IMR-90 (cell line): ENCODE measurements at places on chromosomes 7 and 10. TPM values are rescaled to one million over a fixed set of nuclear protein-coding genes. Genes with fewer than 3 reads are reported as not detected.
A peak's percentile ranks its signal among the peaks of the same experiment; 100 is the strongest.

CH25H gene
- polyA plus RNA-seq: 0.12 and 0.19 TPM in 2 replicates

DMBT1 gene
- not detected in 2 replicates for polyA plus RNA-seq

ABHD11 gene
- 19.9 and 22.6 TPM in 2 replicates for polyA plus RNA-seq

NKX2-3 gene
- polyA plus RNA-seq: not detected in 2 replicates

SHTN1 gene
- 1.9 and 2.3 TPM in 2 replicates for polyA plus RNA-seq

GRCh38 chr10:132696728-132697577, 89.0 kb downstream of the NKX6-2 start:
- H3K27me3 ChIP-seq: no peaks in the 10 kb centered on the region
- H3K4me1 ChIP-seq: peaks cover 14% of the 10 kb centered on the region

- peak; percentile 79 for DNase-seq
- no peaks in the 10 kb centered on the region for H3K27me3 ChIP-seq
- no peak overlapping the region for H3K4me3 ChIP-seq
Observed at GRCh38 chr10:126171555-126171954, 216.7 kb downstream of the ADAM12 start.

DNA sequence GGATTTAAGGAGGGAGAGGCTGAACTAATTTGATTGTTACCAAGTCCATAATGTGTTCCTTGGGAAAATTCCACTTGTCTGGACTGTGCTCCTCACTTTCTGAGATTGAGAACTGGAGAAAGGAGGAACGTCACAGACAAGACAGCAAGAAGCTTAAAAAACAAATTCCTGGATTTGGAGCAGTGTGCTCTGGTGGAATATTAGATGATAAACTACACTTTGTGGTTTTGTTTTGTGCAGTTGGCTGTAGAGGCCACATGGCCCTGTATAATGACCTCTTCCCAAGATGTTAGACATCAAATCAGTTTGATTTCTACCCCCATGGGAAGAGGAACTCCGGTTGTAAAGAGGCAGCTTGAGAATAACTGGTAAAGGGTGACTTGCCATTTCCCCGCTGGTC, 421.3 kb upstream of the GALNT17 start:
- H3K4me1 ChIP-seq: peaks cover 5% of the 10 kb centered on the region; the same call in 1 of the 2 replicates
- H3K27ac ChIP-seq: no peak overlapping the region
- H3K36me3 ChIP-seq: no peaks in the 10 kb centered on the region
- H3K27me3 ChIP-seq: no peaks in the 10 kb centered on the region

DNA sequence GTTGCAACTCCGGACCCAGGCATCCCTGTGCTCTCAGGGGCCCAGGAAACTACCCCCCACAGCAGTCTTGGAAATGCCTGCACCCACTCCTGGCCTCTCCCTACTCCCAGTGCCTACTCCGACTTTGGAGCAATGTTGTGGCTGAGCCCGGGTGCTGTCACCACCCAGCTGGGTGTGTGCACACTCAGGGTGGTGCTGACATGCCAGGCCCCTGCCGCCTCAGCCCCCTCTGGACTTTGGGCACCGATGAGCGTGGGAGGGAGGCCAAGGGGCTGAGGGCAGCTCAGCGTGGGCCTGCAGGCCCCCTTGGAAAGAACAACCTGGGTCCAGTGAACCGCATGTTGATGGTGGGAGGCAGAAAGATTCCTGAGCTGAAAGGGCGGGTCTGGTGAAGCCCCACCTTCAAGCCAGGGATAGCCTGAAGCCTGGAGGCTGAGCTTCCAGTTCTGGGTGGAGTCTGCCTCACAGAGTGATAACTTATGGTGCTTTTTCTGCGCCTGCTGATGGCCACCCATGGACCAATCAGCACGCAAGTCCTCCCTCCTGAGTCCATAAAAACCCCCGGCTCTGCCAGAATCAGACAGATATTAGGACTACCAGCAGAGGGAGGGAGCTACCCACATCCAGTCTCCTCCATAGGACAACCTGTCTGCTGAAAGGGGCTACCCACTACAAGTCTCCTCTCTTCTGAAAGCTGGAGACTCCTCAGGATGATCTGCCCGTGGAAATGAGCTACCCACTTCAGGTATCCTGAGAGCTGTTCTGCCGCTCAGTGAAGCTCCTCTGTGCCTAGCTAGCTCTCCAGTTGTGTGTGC, 380.4 kb upstream of the SORCS1 start:
- H3K27me3 ChIP-seq: no peaks in the 10 kb centered on the region
- H3K4me1 ChIP-seq: no peaks in the 10 kb centered on the region
- no peak overlapping the region for H3K27ac ChIP-seq
- H3K36me3 ChIP-seq: no peaks in the 10 kb centered on the region

DNA sequence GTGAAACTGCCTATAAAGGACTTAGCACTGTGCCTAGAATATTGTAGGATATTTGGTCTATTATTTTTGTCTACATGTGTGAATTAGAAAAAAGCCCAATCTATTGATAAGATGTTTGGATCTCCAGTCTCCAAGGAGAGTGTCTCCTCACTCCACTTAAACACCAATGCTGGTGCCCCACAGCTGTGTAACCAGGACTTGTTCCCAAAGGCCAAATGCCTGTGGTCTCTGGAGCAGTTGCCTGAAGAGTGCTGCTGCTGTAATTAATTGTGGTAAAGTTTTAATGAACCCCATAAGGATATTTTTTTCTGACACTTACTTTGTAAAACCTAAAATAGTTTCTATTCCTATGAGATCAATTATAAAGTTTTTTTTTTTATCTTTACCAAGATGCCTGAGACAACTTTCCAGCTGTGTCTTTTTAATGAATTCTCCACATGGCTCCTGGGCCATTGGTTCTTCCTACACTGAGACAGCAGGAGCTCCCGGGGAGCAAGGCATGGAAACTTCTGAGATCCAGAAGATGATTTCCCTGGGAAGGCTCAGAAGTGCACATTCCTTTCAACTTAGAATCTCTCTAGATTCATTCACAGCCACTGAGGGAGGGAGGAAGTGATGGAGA, 11.2 kb upstream of the OR2A5 start:
- H3K36me3 ChIP-seq: no peaks in the 10 kb centered on the region
- H3K27ac ChIP-seq: no peak overlapping the region
- H3K4me1 ChIP-seq: no peaks in the 10 kb centered on the region
- no peaks in the 10 kb centered on the region for H3K27me3 ChIP-seq
- no peak for DNase-seq
- H3K4me3 ChIP-seq: no peak overlapping the region

DNA sequence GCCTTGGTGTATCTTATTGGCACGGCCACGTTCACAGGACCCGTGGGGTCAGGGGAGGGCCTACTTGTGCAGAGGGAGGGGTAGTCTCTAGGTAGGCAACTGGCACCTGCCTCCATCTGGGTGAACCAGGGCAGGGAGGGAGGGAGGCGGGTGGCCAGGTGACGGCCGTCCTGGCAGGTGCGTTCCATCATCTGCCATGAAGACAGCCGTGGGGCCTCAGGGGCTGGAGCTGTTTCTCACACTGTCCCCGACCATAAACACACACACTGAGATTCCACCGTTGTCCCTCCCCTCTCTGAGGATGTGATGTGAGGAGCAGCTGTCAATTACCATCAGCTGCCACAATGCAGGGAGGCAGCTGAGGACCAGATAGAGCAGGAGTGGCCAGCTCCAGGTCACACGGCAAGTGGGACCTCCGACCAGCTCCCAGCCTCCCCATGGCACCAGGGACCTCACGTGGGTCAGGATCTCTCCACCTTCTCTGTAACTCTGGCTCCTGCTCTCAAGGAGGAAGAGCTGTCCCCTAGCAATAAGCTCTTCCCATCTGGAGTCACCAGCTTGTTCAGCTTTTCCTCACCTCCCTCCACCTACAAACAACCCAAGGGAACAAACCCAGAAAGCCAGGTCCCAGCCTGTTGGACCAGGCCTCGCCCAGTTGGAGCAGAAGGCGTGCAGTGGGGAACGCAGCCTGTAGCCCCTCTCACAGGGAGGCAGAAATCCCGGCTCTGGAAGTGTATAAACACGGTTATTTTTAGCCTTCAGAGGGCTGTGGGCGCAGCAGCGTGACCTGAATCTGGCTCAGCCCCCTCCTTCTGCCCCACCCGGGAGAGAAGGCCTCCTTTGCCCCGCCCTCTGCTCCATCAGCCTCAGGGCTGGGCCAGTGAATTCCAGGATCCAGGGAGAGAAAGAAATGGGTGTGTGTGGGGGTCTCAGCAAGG, 33.1 kb downstream of the ZMIZ1 start:
- H3K27ac ChIP-seq: peak overlapping the region; percentile 35
- peaks cover 82% of the 10 kb centered on the region for H3K4me1 ChIP-seq
- no peak overlapping the region for H3K4me3 ChIP-seq
- no peaks in the 10 kb centered on the region for H3K27me3 ChIP-seq
- H3K36me3 ChIP-seq: peaks cover 2% of the 10 kb centered on the region

DNA sequence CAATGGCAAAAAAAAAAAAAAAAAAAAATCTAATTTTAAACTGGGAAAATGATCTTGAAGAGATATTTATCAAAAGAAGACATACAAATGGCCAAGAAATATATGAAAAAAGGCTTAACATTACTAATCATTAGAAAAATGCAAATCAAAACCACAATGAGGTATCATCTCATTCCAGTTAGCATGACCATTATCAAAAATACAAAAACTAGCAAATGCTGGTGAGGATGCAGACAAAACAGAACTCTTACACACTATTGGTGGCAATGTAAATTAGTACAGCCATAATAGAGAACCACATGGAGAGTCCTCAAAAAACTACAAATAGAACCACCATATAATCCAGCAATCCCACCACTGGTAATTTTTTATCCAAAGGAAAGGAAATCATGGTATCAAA, 489.6 kb downstream of the TNS3 start:
- no peaks in the 10 kb centered on the region for H3K27me3 ChIP-seq
- no peak overlapping the region for H3K4me3 ChIP-seq
- no peak overlapping the region for H3K27ac ChIP-seq
- H3K4me1 ChIP-seq: peaks cover 27% of the 10 kb centered on the region

DNA sequence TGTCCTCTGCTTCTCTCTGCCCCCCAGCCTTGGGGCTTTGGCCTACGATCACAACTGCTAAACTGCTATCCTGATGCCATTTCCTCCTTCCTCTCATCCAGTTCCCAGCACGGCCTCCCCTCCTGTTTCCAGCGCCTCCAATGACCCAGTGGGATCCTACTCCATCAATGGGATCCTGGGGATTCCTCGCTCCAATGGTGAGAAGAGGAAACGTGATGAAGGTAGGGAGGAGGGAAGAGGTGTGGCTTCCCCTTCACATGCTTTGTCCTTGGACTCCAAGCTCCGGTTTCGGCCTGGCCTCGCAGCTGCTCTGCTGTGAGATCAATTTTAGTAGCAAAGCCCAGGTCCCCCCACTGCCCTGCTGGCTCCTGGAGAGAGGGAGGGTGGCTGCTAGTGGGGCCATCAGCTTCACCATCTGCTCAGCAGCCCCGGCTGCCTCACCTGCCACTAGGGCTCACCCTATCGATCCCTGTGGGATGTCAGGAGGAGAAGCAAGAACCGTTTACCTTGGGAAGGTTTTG, 35.8 kb downstream of the PAX2 start:
- H3K27me3 ChIP-seq: peaks cover 55% of the 10 kb centered on the region
- no peaks in the 10 kb centered on the region for H3K36me3 ChIP-seq
- no peak for DNase-seq
- H3K4me3 ChIP-seq: no peak overlapping the region

DNA sequence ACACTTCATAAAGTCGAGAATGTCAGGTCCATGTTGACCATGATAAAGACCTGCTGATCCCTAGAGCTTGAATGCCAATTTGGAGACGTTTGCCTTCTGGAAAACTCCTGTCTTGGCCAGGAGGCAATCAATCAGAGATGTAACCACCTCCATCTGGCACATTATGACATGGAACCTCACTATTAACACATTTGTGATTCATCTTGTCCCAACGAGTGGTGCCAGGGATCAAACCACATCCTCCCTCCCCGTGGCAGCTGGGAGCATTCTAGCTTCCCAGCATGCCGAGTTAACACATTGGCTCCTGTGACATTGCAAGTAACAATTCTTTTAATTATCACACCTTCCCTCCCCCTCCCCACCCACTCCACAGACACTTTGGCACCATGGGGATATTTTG, 84.0 kb upstream of the PPP1R17 start:
- no peak overlapping the region for H3K4me3 ChIP-seq
- DNase-seq: no peak
- H3K36me3 ChIP-seq: no peaks in the 10 kb centered on the region

- no peak overlapping the region for H3K4me3 ChIP-seq
- no peaks in the 10 kb centered on the region for H3K27me3 ChIP-seq
- H3K4me1 ChIP-seq: peaks cover 12% of the 10 kb centered on the region
- no peak overlapping the region for H3K27ac ChIP-seq
- peaks cover 7% of the 10 kb centered on the region for H3K36me3 ChIP-seq
Observed at GRCh38 chr10:103123282-103124024, 69.6 kb downstream of the NT5C2 start.

DNA sequence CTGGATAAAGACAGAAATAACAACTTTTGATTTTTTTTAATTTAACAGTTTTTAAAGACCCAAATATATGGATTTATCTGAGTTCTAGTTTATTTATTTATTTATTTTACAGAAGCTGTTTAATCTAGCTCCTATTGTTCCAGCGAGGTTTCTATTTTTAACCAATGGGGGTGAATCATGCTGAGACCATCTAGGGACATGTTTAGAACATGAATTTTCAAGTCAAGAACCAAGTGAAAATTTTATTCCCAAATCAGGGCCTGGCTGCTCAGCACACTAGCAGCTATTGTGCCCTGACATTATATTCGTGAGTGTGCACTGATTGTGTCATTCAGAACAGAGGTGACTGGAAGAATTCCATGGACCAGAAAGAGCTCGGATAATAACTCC, 24.6 kb upstream of the MPP7 start:
- H3K4me3 ChIP-seq: no peak overlapping the region
- H3K4me1 ChIP-seq: peaks cover 10% of the 10 kb centered on the region
- no peaks in the 10 kb centered on the region for H3K27me3 ChIP-seq
- peak; percentile 65 for DNase-seq

GRCh38 chr10:25059990-25060389, 43.6 kb downstream of the THNSL1 start:
- H3K27me3 ChIP-seq: peaks cover 2% of the 10 kb centered on the region; the same call in 1 of the 2 replicates
- H3K27ac ChIP-seq: no peak overlapping the region
- H3K36me3 ChIP-seq: no peaks in the 10 kb centered on the region
- H3K4me1 ChIP-seq: peaks cover 5% of the 10 kb centered on the region; the same call in 1 of the 2 replicates

DNA sequence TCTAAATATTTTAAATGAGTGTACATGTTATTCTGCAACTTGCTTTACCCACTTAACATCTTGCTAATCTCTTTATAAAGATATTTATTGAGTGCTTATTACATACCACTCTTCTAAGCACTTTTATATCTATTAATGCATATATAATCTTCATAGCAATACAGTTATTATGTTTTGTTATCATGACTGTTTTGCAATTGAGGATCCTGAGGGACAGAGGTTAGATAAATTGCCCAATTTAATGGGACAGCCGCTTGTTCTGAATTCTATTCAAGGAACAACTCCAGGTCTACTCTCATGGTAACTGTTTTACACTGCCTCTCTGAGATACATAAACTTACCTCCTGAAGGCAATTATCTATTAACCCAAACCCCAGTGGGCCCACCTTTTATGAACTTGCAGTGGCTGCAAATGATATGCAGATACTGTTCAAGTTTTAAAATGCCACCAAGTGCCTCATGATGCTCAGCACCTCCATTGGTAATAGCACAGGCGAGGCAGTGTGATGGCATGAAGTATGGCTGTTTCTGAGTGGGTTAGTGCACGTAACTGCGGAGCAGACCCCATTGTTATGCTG, 60.5 kb downstream of the PON1 start:
- DNase-seq: no peak
- H3K27me3 ChIP-seq: no peaks in the 10 kb centered on the region
- no peaks in the 10 kb centered on the region for H3K4me1 ChIP-seq
- no peak overlapping the region for H3K4me3 ChIP-seq
- H3K36me3 ChIP-seq: no peaks in the 10 kb centered on the region
